ENCODE measurements at places on chromosomes 11 and 22.

DNA sequence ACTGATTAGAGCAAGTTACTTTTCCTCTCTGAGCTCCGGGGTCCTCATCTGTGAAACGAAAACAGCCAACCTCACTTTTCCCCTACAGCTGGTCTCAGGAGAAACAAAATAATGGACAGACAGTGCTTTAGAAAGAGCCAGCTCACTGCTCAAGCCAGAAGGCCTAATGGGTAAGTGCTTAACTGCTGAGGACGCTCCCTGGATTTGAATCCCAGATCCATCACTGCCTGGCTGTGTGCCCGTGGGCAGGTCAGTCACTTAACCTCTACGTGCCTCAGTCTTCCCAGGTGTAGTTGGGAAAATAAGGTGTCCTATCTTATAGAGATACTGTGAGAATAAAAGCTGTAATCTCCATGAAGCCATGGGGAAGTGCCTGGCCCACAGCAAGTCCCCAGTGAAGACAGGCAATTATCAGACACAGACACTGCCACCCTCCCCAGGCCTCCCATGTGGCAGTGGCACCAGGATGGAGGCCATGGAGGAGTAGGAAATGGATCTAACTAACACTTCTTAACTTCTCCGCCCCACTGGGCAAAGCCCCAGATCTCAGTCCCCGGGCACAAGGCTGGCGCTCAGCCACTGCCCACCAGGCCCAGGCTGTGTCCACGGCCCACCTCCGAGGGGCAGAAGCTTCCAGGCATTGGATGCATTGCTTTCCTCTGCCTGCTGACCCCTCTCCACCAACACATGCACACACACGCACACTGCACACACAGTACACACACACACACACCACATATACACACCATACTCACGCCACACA is 9.2 kb downstream of the TP53I11 start:
- no peak for DNase-seq

GRCh38 chr11:120789391-120789790 is 234.5 kb upstream of the TBCEL start:
- no peak for DNase-seq

GRCh38 chr11:61580271-61580888 is 496 bp downstream of the SYT7 start:
- no peak for DNase-seq

DNA sequence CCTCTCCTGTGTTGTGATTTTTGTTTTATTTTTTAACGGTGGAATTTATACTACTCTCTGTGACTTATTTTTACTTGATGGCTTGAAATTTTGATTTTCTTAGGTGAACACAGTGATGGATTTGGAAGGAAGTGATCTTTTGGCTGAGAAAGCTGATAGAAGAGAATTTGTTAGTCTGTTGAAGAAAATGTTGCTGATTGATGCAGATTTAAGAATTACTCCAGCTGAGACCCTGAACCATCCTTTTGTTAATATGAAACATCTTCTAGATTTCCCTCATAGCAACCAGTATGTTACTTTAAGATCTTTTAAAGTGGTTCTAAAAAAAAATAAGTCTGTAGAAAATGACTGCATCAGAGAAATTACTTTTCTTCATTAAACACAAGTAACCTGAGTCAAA is 82.1 kb downstream of the HIPK3 start:
- no peak for DNase-seq

DNA sequence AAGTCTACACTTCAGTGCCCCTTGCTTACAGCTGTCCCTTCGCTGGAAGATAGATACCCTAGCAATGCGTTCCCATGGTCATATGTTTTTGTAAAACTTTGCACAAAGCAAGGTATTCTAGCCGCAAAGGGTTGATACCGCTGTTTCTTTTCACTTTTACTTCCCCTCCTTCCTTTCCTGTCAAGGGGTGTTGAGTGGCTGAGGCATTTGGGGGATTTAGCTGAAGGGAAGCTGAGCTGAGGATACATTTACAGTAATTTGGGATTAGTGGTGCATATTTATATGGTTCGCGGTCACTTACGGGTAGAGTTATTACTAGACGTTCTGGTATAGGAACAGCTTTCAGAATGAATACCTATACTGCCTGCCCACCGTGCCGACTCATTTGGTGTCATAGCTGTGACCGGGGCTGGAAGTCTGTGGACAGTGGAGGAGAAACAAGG is 86.9 kb upstream of the WNT11 start:
- peak; percentile 9 for DNase-seq

DNA sequence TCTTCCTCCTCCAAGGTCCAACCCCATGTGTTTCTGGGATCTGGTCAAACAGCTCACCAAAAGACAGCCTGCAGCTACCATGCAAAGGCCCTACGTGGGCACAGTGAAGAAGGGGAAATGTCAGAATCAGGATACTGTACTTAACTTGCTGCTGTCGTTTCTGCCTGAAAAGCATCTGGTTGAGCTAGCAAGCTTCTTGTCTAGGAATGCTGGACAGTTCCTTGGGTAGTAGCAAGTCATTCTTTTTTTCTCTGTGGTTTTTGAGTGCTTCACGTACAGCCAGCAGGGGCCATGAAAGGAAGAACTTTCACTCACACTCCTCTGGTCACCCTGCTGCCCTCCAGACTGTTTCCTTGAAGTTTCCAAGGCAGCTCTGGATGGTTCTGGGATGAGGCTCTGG is 24.7 kb downstream of the RCOR2 start:
- DNase-seq = no peak

GRCh38 chr11:70628855-70629844 is 230.8 kb downstream of the CTTN start:
- DNase-seq = no peak
